ENCODE measurements at places on chromosomes 2 and 18.

- no peak for DNase-seq
Observed at GRCh38 chr2:173607606-173608311, 253.1 kb downstream of the CDCA7 start.

- no peak for DNase-seq
Observed at GRCh38 chr2:68412127-68412819, 47.2 kb downstream of the PLEK start.

GRCh38 chr2:63044362-63045327 is 6.0 kb upstream of the OTX1 start:
- no peak for DNase-seq

- no peak for DNase-seq
Observed at GRCh38 chr2:207341804-207342203, 176.1 kb upstream of the KLF7 start.

DNA sequence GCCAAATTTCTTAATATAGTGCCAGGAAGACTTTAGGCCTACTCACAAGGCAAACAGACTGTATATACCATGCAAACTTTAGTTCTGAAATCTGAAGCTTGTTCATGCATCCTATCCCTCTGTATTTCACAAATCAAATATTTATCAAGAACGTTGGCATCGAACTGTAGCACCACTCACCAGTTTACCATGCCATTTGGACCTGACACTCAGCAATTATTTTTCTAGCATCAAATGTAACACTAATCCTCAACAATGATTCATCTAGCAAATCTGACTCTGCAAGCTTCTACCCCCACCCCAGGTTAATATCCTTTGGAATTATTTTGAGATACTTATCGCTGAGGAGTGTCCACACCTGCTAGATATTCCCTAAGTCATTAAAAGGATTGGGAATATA is 1506.6 kb downstream of the LRP1B start:
- DNase-seq: no peak

DNA sequence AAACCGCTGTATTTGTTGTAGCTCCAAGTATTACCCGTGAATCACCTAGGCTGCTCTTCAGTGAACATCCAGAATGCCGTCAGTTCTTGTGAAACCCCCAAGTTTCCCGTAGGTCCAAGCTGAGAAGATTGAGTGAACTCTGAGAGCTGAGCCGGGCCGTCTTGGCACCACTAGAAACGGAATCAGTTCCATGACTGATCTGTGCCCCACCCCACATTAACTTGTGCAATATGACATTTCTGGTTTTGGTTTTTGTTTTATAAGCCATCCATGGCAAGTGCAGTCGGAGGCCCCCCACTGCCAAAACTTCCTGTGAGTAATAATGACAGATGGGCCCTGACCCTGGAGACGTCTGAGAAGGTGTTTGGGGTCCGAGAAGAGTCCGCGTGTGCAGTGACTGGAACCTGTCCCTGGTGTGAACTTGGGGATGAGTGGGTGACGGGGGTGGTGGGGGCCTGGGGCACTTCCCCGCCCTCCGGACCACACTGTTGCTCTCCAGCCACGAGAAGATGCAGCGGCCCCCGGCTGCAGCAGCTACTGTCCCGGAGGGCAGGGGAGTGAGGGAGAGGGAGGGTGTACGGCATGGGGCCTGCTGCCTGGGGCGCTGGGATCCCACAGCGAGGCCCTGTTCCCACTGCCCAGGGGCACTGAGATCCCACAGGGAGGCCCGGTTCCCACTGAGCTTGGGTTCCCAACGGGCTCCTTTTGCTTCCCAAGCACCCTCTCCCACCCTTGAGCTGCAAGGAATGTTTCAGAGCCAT is 26.5 kb downstream of the NFATC1 start:
- no peak for DNase-seq

GRCh38 chr2:73359915-73360697 is 25.5 kb upstream of the ALMS1 start:
- no peak for DNase-seq

DNA sequence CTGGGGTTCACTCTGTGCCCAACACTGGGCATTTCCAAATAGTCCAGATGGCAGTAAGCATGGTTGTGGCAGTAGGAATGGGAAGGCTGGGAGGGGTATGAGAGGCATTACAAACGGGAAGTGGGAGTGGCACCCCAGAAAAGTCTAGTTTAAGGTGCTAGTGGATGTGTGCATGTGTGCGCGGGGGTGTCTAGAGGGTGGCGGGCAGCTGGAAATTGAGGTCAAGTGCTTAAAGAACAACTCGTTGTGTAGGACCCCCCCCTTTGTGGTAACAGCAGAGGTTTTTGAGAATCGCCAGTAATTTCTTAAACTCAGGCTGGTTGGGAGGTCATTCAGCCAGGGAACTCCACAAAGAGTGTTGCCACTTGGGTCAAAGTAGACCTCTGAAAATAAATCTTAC is 69.9 kb downstream of the RHBDD1 start:
- DNase-seq: no peak

DNA sequence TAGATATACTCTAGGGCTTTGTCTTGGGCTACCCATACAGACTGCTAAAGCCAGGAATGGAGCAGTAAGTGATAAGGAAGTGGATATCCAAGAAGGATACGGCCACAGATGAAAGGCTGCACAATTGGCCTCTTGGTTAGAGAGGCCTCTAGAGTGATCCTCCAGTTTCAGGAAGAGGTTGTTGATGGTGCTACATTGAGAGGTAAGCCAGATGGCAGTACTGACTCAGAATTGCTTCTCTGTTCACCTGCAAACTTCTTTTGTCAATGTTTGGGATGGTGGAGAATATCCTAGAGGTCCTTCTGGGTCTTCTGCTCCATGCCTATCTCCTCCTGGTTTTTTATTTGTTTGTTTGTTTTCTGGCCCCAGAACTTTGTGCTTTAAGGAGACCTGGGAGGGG is 226.8 kb upstream of the LRRTM1 start:
- DNase-seq: no peak

DNA sequence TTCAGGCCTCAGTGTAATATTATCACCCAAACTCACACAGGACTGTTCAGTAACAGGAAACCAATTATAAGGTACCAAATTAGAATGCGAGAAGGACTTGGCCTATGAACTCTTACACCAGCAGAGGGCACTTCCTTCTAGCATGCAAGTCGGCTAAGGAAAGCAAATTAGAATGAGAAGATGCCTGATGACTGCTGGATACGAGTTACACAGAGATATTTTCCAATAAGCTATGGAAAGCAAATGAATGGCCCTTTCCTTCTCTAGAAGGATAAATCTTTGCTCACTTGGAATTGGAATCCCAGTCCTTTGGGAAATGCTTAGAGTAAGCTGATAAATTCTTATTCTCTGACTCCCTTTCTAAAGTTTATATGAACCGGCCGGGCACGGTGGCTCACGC is 109.8 kb downstream of the AP1S3 start:
- DNase-seq: peak; percentile 41

DNA sequence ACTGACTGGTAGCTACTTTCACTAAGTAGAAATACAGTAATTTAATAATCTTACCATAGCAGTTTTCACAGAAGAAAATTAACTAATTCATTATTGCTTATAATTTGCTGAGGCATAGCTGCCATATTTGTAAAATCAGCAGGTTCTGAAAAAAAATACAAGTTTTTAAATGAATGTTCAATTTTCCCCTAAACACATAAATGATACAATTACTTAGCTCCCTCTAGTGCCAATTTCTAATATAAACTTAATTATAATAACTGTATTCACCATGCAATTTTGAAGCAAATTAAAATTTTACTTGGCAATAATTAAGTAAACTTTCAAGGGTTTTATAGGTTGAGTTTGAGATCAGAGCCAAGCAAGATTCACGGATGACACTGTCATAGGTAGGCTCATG is 1321.6 kb upstream of the ACVR2A start:
- no peak for DNase-seq

DNA sequence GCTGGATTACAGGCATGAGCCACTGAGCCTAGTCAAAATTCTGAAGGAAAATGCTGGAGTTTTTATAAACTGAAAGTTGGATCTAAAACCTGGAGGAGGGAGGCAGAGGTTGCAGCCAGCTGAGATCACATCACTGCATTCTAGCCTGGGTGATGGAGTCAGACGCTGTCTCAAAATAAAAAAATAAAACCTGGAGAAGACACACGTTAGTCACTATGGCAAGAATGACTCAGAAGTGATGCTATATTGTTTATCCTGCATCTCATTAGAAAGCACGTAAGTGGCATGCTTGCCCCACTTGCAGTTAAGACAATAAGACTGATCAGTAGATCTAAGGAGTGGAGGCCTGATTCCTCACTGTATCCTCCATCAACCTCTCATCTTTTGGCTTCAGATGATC is 106.6 kb upstream of the STON1 start:
- peak; percentile 72 for DNase-seq

GRCh38 chr2:233009661-233010060 is 3.4 kb downstream of the NGEF start:
- no peak for DNase-seq

- no peak for DNase-seq
Observed at GRCh38 chr2:227450311-227450841, 21.6 kb upstream of the AGFG1 start.

GRCh38 chr2:134411828-134412638 is 158.2 kb downstream of the MGAT5 start:
- DNase-seq: peak; percentile 53
